SIG-M5 (cell line): ENCODE measurements at places on chromosomes 4 and X.

- DNase-seq: no peak
Observed at GRCh38 chr4:110735686-110736085, 112.8 kb upstream of the PITX2 start.

DNA sequence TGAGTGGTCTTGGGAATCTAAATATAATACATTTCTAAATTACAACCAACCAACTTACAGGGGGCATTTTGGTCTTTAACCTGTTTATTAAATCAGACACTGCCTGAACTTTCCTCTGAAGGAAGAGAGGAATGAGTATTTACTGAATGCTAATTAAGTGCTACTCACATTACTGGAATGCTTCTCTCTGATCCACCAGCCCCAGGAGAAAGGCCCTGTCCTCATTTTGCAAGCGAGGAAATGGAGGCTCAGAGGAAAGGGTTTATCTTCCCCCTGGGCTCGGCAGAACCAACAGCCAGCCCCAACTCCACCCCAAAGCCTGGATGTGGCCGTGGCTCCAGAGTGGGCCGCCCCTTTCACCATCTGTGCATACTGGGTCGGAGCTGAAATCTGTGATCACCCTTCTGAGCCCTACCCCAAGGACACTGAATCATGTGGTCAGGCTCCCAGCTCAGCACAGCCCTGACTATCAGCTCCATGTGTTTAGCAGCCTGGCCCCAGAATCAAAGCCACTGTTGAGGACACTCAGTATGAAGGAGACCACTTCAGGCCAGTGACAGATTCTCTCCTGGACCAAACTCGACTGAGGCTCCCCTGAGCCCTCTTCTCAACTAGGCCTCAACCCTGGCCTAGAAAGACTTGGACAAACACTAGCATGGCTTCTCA, 56.7 kb upstream of the ENPP6 start:
- no peak for DNase-seq

DNA sequence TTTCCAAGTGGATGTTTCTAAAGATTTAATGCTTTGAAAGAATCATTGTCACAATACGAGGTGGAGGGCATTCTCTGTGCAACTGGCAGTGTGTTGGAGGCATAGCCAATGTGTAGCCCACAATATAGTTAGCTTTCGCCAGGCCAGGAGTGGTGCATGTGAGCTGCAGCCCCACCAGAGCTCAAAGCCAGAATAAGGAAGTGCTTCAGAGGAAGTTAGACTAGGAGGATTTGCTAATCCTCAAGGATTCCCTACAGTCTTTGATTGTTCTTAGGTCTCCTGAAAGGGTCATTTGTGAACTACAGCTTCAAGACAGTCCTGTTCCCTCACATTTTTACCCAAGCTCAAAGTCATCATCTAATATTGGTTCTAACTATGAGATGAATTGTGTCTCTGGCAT, 16.4 kb downstream of the TRPC5OS start:
- DNase-seq: no peak

DNA sequence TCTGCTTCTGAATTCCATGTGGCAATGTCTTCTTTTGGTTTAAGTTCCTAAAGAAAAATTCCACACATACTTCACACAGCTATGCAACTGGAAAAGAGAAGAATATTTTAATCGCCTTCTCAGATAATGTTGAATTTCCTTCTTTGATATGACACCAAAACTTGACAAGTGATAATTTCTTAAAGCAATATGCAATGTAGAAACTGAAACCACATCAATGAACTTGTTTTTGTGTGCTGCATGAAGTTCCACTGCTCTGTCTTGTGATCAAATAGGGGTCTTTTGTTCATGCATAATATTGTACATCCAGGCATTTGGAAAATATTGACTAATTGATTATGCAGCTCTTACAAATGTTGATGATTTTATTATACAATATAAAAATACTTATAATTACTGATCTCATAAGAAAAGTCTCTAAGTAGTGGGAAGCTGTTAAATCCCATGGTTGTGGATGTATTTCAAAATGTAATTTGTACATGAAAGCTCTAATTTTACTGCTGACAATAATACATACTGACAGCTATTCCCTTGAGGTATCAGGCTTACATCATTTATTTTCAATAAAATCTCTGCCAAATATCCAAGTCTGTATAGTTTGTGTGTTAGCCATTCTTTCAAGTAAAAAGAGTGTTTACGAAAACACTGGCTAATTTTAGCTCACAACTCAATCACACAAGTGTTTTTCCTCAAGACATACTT, 56.5 kb downstream of the AGA start:
- DNase-seq: no peak

DNA sequence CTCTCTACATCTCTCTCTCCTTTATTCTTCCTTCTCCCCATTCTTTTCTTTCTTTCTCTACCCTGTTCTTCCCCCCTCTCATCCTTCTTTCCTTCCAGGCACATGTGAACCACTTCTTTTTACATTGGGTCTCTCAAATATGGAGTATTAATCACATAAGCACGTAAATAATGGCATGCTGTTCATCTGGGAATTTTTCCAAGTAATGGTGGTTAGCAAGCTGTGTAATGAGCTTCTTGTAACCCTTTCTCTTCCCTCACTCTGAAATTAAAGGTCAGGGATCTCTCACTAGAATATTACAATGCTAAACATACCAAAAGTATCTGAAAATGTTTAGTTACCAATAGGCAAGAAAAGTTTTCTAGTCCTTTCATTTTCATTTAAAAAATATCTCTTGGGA, 239.9 kb upstream of the TEX13A start:
- DNase-seq: no peak

DNA sequence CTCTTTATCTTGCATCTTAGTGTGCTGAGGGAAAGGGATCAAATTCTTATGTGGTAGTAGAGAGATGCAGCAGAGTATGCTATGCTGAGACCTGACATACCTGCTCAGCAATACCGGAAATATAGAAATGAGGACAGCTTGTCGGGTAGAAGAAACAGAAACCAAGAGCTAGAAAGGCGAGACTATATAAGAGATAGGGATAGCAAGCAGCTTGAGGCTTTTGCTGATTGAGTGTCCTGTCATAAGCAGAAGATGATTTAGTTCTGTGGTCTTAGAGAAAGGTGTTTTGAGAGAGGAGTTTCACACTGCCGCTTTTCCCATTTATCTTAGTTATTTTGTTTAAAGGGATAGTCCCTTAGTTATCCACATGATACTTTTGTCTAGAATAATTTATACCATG, 31.7 kb downstream of the USP9X start:
- no peak for DNase-seq

DNA sequence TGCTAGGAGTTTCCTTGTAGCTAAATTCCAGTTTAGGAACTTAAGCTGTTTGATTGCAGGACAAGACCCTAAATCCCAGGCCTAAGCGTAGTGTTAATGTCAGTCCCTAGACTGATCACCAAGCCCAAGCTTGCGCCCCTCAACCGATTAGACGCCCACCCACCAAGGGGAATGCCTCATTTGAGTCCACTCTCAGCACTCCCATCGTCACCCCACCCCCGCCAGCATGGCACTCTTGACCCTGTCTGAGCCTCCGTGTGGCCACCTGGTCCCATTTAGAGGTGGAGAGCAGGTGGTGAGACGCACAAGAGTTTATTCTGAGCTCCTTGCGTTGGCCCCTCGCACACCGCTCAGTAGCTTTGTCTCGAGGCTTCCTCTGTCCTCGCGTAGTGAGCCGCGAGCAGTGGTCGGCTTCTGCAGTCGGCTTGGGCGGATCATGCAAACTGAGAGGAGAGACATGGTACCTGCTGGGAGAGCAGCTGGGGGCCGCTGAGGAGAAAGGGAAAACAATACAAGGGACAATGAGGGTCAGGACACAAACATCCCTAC, 48.5 kb upstream of the ZNF157 start:
- no peak for DNase-seq

- DNase-seq: peak; percentile 2
Observed at GRCh38 chr4:184889666-184890335, 64.0 kb upstream of the ACSL1 start.

GRCh38 chr4:153113838-153114105, 90.5 kb upstream of the TRIM2 start:
- DNase-seq: no peak

DNA sequence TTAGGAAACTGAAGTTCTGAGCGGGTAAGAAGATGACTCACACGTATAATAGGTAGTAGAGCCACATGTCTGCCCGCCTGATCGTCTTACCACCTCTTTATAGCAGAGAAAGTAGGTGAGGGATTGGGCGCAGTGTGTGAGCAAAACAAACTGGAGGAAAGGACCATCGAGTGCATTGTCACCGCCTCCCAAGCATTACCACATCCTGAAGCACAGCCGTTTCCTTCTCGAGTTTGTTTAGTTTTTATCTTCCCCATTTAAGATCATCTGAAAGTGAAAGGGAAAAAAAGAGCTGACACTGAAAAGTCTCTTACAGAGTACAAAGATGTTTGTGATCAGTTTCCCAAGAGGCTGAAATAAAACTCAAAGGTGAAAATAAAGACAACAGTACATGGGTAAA, 14.8 kb downstream of the PDK3 start:
- DNase-seq: peak; percentile 42

DNA sequence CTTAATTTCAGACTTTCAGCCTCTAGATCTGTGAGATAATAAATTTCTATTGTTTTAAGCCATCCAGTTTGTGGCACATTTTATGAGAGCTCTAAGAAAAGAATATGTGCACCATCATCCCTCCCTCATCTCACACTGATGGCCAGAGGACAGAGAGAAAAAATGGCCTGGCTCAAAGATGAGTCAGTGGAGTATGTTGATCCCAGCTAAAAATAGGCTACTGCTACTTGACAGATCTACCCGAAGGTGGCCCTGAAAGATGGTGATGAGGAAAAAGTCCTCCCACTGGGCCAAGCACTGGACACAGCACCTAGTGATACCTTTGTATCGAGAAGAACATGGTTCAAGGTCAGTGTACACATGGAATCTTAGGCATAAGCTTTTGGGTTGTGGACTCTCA, 38.2 kb upstream of the DCTD start:
- no peak for DNase-seq

DNA sequence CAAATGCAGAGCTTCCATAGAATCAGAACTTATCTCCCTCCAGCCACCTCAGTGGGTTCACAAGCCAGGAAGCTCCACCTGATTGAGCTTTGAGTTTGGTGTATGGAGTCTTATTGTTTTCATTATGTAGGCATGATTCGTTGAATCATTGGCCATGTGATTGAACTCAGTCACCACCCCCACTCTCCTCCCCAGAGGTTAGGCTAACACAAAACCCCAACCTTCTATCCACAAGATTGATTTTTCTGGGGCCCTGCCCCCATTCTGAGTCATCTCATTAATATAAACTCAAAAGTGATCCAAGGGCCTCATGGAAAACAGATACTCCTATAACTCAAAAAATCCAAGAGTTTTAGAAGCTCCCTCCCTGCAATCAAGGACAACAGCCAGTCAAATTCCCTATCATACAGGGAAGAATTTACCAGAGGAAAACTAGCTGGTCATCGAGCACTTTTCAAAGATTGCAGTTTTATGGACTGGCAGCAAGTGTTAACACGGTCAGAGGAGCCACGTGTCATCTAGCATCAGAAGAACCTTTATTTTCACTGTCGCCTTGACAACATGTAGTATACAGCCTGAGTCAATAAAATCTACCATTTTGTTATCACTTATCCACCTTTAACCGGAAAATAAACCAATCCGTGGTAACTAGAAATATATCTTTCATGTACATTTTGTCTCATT, 35.9 kb upstream of the GUCY1B1 start:
- no peak for DNase-seq

DNA sequence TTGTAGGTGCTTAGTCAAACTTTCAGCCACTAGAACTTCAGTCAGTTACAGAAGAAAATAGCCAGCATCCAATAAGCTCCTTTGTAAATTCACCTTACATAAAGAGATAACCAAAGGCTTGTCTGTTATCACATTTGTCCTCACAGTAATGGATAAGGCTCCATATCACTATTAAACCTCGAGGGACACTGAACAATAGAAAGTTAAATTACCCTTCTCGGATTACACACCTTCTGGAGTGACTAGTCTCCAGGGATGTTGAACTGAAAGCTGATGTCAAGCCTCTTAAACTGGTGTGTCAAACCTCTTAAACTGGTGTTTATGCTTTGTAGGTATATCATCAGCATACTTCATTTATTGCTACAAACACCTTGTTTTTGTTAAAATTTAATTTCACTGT, 639.0 kb downstream of the CENPC start:
- no peak for DNase-seq

- DNase-seq: no peak
Observed at GRCh38 chr4:24322995-24323394, 261.4 kb downstream of the DHX15 start.

GRCh38 chrX:87621697-87622096, 104.1 kb downstream of the KLHL4 start:
- no peak for DNase-seq

DNA sequence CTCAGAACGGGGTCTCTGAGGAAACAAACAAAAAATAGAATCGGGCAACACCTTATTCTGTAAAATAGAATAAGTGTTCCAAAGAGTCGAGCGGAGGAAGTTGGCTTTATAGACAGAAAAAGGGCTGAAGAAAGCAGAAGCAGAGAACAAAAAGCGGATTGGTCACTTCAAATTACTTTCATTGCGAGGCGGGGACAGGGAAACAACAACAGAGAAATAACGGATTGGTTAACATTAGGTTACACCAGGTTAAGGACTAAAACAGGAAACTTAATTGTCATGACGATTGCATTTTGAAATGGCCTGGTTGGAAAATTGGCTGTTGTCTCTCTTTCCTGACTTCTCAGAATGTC, 433 bp upstream of the COQ2 start:
- peak; percentile 72 for DNase-seq

DNA sequence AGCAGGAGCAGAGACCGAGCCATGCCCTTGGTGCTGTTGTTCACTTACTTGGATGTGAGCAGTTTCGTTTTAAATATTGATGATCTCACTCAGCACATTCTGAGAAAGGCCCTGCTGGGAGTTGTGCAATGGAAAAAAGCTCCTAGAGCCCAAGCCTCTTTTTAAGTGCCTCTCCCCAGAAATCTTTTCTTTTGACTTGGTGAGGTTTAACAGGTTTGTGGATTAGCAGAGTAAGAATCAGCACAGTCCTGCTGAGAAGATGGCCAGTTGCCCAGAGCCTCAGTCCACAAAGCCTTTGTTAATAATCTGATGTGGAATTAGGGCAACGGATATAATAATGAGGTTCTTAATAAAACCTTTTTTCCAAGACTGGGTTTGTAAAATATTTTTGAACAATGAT, 157.5 kb upstream of the ATP6AP2 start:
- no peak for DNase-seq

GRCh38 chrX:21699136-21699535, 41.0 kb upstream of the KLHL34 start:
- DNase-seq: no peak

DNA sequence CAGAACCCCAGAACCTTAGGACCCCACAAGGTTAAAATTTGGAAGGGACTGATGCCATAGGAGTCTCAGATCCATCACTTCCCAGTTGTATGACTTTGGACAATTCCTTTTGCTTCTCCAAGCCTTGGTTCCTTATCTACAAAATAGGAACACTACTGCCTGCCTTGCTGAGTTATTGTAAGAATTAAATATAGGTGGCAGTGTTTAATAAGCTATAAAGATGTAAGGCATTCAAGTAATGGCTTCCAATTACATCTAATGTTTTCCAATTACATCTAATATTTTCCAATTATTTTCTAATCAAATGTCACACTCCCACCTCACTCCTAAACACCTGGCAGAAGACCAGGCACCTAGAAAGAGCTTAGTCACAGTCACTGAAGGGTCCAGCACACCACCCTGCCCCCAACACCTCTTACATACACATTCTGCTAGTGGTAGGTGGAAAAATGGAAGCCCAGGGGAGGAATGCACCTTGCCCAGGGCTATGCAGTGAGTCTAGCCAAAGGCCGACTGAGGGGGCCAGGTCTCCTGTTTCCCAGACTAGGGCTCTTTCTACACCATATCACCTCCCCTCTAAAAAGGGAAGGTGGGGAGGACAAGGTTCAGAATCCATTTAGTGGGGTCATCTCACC, 24.5 kb upstream of the KDM5C start:
- no peak for DNase-seq
